ENCODE measurements at places on chromosomes 13 and 19.

- DNase-seq, result no peak
Observed at GRCh38 chr13:114145256-114145655, 12.8 kb upstream of the RASA3 start.

DNA sequence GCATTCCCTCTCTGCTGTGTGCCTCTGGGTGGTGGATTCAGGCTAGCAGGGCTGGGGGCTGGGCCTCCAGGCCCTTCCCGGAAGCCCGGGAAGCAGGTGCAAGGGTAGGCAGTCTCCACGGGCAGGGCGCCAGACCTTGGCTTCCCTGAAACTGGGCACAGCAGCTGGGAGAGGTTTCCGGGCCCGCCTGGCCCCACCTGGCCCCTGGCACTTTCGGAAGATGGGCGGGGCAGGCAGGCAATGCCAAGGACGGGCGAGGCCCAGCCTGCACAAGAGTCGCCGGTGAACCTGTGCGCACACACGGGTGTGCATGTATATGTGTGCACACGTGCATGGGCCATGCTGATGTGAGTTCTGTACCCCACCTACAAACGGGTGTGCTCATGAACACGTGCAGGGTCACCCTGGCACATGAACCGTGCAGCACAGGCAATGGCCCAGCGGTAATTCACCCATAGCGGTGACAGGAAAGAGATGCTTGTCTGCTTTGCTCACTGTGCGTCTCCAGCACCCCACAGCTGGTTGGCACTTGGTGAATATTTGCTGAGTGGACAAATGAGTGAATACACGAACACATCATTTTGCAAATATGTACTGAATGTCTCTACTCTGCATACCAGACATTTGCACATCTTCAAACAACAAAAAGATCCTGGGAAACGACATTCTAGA, 15.3 kb downstream of the GADD45B start:
- no peak for DNase-seq

DNA sequence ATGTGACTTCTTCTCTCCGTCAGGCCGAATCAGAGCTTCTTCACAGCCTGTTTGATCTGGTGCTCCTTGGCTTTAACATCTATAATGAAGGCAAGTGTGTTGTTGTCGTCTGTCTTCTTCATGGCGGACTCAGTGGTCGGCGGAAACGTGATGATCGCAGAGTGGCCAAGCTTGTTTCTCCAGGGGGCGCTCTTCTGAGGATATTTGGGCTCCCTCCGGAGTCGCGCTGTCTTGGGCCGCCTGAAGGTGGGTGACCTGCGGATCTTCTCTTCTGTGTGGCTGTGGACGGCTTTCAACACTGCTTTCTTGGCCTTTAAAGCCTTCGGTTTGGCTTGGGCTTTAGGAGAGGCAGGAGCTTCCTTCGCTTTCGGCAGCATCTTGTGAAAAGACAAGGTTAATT, 9.8 kb downstream of the TPRX1 start:
- no peak for DNase-seq

DNA sequence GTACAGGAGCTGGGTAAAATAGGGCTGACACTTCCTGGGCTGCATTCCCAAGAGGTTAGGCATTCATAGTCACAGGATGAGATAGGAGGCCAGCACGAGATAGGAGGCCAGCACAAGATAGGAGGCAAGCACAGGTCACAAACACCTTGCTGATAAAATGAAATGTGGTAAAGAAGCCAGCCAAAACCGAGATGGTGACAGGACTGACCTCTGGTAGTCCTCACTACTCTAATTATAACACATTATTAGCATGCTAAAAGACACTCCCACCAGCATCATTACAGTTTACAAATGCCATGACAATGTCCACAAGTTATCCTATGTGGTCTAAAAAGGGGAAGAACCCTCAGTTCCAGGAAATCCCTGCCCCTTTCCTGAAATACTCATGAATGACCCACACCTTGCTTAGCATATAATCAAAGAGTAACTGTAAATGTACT, 20.9 kb upstream of the IGSF23 start:
- DNase-seq, result no peak

DNA sequence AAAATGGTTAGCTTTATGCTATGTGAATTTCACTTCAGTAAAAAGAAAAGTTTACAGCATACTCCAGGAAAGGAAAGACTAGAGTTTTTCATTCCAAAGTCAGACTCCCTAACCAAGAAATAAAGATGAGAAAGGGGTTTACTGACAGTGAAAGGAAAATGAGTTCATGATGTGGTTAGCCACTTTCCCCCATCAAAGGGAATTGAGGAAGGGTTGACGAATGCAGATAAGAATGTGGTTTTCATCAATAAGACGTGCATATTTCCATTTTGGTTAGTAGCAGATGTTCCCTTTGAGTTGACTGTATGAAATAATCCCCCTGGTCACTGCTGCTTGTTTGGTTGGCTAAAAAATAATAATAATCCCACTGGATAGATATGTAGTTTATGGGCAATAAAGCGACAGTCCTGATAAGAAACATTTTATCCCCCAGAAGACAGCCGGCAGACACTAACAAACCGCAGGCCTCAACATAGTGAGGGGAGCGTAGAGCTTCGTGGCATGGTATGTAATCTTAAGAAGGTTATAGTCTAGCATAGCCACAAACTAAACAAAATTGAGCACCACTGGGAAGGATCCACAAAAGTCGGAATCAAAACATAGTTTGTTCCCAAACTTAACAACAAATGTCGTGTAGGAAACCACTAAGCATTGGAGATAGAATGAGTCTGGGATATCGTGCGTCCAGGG, 114.8 kb downstream of the COL4A2 start:
- no peak for DNase-seq

DNA sequence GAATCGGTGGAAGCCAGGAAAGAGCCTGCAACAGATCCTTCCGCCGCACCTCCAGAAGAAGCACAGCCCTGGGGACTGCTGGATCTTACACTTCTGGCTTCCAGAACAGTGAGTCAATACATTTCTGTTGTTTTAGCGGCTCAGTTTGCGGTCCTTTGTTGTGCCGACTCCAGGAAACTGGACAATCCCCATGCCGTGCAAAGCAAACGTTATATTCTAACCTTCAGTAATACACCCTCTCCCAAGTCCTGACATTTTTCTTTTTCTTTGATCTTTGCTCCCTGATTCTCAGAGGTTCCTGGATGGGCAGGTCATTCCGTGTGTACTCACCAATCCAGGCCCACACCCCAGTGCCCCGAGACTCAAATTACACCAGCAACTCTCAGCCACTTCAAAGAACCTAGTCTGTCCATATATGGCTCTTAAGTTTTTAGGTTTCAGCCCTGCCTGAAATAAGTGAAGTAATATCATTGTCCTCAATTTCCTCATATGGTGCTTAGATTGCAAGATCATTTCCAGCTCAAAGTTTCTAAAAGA, 387.1 kb upstream of the SGCG start:
- no peak for DNase-seq

- no peak for DNase-seq
Observed at GRCh38 chr19:38989066-38989605, 13.6 kb upstream of the FBXO17 start.

- no peak for DNase-seq
Observed at GRCh38 chr19:30817965-30818567, 445.9 kb downstream of the ZNF536 start.

- DNase-seq, result no peak
Observed at GRCh38 chr13:68550330-68550729, 1320.2 kb upstream of the PCDH9 start.

DNA sequence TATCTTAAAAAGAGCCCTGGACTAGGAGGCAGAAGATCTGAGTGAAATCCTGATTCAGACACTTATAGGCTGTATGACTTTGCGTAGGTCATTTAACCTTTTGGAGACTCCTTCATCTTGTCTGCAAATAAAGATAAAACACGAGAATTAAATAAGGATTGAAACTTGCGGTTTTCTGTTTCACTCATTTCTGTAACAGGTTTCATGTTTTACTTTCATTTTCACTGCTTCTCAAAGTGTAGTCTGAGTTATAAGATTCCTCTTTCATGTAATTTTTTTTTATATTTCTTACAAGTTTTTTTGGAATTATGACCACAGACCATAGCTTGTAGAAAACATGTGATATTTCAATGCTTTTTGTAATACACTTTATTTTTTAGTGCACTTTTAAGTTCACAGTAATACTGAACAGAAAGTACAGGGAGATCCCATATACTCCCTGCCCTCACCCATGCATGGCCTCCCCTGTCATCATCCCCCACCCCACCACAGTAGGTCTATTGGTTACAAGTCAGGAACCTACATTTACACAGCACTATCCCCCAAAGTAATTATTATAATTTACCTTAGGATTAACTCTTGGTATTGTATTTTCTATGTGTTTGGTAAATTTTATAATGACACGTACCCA, 174.6 kb downstream of the ITGBL1 start:
- DNase-seq, result no peak

DNA sequence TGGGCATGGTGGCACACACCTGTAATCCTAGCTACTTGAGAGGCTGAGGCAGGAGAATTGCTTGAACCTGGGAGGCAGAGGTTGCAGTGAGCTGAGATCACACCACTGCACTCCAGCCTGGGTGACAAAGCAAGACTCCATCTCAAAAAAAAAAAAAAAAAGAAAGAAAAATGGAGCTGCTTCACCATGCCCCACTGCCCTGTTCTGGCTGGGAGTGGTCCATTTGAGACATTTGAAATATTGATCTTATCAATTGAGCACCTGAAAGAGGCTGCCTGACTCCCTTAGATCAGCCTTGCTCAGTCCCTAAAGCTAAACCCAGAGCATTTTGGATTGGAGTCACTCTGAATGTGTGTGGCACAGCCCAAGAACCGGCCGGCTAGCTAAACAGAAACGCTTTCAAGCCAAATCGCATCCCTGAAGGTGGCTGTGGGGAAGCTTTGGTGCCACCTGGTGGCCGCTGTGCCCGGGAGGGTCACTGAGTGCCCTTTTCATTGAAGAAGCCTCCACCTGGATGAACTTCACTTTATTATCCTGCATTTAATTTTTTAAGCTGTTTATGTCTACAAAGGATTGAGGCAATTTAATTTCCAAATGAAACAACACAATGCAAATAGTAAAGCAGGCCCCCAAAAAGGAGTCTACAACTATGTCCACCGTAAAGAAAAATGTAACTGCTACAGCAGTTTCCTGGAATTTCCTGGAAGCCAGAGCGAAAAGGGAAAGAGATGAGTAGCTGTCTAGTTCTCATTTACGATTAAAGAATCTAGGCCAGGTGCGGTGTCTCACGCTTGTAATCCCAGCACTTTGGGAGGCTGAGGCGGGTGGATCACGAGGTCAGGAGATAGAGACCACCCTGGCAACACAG, 53.1 kb upstream of the SERPINE3 start:
- DNase-seq, result peak; percentile 65

DNA sequence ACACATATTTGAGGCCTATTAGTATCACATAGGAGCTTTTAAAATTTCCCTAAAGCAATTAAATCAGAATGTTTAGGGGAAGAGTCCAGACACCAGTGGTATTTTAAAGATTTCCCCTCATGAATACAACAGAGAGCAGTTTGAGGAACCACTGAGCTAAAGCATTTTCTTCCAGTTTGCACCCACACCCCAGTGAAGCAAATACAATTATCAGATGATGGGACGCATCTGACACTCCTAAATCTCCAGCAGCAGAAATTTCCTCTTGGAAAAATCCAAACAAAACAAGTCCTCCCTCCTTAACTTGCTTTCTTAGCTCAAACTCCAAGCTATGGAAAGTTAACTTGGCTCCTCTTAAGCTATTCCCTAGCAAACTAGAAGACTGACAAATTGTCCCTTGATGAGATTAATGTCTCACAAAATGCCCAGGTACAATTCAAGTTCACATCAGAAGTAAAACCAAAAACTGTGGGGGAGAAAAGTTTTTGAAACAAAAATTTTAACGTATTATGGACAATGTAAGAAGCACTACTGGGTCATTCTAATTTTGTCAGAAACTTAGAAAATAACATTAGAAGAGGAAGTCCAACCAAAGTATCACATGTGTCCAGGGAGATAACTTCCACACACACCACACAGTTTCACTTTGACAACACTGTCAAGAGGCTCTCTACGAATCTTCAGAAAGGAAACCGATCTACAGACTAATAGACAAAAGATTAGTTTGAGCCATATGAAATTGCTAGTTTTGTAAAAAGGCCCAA, 74.1 kb downstream of the ABCC4 start:
- no peak for DNase-seq

- DNase-seq, result no peak
Observed at GRCh38 chr13:48629277-48629676, 24.5 kb upstream of the CYSLTR2 start.

DNA sequence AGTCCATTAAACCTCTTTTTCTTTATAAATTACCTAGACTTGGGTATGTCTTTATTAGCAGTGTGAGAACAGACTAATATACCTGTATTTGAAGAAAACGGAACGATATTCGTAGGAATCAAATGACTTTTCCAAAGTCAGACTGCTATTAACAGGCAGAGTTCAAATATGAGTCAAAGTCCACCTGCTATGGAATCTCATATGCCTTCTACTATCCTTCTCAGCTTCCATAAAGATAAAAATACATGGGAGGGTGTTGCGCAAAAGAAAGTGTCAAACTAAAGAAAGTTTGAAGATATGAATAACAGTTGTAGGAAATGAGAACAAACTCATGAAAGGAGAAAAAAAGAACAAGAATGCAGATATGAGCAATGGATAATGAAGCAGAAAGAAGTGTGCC, 704.6 kb downstream of the EFNB2 start:
- DNase-seq, result no peak

- DNase-seq, result no peak
Observed at GRCh38 chr19:46124638-46125115, at the start of gene IGFL3. Gene IGFL3 (minus strand): TSS chr19:46124688. CDS start chr19:46124649, 39 bp downstream.

DNA sequence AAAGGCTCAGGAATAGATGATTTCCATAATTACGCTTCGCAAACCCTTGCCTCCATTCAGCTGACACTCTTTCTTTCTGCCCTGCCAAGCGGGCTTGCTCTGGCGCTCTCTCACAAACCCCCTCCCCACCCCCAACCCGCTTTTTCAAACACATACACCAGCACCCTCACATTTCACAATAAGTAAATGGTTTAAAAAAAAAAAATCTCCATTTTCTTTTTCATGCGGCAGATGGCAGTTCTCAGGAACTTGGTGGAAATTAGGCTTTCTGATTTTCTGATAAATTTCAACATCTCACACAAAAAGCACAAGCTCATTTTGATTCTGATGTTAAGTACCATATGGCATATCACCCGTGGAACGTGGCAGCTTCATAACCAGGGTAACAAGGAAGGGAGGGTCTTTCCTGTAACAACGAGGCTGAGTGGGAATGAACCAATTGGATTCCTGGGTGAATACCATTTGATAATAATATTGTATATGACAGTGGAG, 43.8 kb downstream of the C13orf42 start:
- no peak for DNase-seq
